ENCODE measurements at places on chromosomes 7 and 10.

DNA sequence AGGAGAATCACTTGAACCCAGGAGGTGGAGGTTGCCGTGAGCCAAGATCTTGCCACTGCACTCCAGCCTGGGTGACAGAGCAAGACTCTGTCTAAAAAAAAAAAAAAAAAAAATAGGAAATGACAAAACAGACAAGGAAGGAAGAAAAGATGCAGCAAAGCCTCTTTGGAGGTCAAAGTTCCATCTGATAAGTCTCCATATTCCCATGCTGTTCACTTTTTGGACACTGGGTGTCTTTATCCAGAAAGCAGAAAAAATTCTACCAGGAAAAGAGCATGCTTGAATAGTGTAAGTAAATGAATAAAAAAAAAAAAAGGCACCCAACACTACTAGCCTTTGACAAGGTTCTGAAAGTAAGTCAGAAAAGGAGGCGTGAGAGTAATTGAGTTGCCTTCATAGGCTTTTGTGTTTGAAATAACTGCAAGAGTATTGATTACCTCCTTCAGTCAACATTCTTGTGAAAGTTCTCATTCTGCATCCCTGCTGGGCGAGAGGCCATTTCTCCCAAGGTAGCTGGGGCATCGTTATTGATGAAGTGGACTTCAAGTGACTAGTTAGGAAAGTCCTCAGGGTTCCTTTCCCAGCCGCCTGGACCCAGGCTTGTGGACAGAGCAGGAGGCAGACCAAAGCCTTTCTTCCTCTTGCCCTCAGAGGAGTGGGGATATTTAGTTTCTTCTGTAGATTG is 133.3 kb upstream of the KIF5B start:
- no peak for DNase-seq

- DNase-seq, result no peak
Measured at GRCh38 chr10:97898429-97898828, 48.8 kb downstream of the GOLGA7B start.

DNA sequence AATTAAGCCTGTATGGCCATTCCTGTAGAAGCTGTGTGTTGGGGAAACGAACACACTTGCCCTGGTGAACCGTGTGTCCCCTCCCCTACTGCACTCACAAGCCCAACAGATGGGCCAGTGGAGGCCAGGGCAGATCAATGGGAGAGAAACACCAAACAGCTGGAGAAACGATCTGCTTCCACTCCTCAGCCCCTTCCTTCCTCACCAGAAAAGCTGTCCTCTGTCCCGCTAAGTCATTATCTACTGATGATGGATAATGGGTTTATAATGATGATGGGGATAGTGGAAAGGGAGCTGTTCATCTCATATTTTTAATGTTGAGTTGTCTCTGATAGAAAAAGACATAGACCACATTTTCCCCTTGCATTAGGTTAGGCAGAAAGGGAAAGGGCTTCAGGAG is 99.7 kb downstream of the ELMO1 start:
- DNase-seq, result no peak

DNA sequence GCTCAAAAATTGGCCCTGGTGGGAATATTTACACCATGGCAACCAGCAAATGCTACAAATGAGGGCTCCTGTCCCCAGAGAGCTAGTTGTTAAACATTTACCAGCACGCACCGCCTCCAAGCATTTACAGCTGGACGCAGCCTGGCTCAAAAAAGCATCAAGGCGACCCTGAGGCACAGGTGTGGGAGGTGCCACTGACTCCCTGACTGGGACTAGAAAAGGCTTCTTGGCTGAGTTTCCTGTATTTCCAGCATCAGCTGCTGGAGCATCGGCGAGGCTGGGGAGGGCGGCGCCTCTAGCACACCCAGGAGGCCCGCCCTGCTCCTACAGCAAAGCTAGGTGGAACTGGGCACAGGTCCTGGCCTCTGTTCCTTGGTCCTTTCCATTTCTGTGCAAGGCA is 43.5 kb upstream of the ZRANB1 start:
- no peak for DNase-seq

DNA sequence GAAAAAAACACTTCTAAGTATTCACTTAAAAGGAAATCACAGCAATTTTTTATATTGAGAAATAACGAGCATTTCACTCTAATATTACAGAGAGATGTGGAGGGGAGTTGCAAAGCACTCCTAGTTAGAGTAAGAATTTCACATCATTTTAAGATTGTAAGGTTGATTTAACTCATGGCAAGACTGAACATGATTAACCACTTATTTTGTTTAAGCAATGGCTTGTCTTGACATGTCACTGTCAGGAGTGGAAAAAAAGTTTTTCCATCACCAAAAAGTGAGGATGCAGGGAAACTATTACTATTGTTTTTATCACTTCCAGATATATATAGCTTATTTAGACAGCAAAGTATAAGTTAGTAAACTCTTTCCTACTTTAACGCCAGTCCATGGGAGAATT is 27.1 kb downstream of the CD36 start:
- no peak for DNase-seq

DNA sequence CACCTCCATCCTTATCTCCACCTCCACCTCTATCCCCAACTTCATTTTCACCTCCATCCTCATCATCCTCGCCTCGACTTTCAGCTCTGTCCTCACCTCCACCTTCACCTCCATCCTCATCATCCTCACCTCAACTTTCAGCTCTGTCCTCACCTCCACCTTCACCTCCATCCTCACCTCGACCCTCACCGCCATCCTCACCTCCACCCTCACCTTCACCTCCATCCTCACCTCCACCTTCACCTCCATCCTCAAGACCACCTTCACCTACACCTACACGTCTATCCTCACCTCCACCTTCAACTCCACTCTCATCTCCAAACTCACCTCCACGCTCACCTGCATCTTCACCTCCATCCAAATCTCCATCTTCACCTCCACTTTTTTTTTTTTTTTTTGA is 12.0 kb upstream of the RABGEF1 start:
- no peak for DNase-seq
